Spleen (tissue), 13 donors: ENCODE measurements at places on chromosomes 11 and 22. TPM values are rescaled to one million over a fixed set of nuclear protein-coding genes. Genes with fewer than 3 reads are reported as not detected.

LRRC4C gene
- 0.15 TPM for polyA plus RNA-seq

ALDH3B2 gene
- not detected for polyA plus RNA-seq

UPK3A gene
- polyA plus RNA-seq: 0.35 TPM

RPS3 gene
- polyA plus RNA-seq: 5,449 TPM

DNA sequence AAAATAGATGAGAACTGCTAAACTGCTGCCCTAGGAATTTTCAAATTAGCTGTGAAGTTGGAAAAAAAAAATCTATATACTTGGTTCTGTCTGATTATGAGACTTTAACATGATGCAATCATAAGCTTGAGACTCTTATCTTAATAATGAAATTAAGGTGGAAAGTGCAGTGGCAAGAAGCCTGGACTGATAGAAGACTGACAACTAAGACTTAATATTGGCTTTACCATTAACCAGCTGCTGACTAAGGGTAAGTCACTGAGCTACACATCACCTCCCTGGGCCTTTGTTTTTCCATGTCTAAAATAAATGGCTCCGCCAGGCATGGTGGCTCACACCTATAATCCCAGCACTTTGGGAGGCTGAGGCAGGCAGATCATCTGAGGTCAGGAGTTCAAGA is 56.9 kb downstream of the SLC35F2 start:
- no peak for DNase-seq

DNA sequence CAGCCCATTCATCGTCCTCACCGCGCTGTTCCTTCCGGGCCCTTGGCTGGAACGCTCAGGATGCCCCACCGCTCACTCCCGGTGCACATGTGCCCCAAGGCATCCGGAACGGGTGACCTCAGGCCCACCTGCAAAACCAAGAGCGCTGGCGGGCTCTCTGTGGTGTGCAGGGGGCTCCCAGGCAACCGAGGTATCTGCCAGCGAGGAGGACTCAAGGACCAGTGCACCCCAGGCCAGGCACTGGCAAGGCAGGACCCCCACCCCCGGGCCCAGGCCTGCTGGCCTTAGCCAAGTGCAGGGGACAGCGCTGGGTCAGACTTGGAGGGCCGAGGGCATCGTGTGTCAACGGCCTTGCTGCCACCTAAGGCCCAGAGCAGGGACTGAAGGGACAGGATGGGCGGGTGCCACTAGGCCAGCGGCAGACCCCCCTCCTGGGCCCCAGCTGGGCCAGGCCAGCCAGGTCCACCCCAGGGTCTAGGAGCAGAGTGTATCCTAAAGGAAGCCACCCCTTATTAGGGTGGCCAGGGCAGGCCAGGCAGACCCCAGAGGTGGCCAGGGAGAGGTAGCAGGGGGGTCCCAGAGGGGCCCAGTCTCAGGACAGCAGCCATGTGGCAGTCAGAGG is 8.5 kb downstream of the TNNT3 start:
- no peak for DNase-seq

GRCh38 chr11:124195189-124195734 is 12.1 kb downstream of the OR10D3 start:
- DNase-seq: no peak

- no peak for DNase-seq
Observed at GRCh38 chr11:10598816-10599215, 30.4 kb upstream of the LYVE1 start.

GRCh38 chr11:23973244-23973643 is 523.6 kb upstream of the LUZP2 start:
- no peak for DNase-seq

- DNase-seq: no peak
Observed at GRCh38 chr11:105144887-105145286, 5.3 kb upstream of the CARD18 start.

DNA sequence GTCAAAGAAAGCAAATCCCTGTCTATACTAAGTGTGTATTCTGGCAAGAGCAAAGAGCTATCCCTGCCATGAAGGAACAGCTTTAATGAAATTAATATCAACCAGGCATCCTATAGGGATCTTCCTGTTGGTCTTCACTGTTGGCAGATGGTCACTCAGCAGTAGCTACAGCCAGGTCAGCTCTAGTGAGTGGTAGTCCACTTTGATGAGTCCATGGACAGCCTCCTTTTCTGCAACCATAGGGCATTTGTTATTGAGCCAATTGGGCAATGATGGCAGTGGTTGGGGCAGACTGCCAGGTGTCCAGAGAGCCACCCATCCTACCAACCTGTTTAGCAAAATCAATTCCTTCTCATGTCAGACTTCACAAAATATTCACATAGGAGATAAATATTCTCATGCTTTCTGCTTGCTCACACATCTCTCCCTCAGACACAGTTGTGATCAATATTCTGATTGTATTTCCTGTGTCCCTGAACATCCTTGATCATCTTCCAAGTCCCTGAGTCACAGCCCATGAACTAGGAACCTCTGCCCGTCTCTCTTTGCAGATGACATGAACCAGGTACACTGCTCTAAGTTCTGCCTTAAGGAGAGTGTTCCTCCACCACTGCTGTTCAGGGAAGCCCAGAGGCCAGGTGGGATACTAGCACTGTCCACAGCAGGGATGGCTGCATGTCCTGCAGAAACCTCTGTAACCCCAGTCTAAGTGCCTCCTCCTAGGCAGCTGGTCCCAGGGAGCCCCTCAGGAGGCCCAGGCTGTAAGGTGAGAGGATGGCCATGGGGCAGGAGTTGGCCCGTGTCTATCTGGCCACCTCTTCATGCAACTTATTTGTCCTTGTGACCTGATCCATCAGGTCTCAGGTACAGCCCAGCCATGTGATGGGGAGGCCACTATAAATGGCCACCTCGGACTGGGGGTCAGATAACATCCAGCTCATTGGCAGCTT is 74.2 kb upstream of the IGLL5 start:
- DNase-seq: peak; percentile 67

DNA sequence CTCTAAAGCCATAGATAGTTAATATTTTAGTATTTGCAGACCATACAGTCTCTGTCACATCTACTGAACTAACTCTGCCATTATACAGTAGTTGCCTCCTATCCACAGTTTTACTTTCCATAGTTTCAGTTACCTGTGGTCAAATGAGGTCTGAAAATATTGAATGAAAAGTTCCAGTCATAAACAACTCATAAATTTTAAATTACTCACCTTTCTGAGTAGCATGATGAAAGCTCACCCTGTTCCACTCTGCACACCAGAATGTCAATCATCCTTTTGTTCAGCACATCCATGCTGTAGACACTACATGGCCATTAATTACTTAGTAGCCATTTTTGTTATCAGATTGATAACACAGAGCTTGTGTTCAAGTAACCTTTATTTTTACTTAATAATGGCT is 51.7 kb upstream of the ME3 start:
- DNase-seq: no peak

DNA sequence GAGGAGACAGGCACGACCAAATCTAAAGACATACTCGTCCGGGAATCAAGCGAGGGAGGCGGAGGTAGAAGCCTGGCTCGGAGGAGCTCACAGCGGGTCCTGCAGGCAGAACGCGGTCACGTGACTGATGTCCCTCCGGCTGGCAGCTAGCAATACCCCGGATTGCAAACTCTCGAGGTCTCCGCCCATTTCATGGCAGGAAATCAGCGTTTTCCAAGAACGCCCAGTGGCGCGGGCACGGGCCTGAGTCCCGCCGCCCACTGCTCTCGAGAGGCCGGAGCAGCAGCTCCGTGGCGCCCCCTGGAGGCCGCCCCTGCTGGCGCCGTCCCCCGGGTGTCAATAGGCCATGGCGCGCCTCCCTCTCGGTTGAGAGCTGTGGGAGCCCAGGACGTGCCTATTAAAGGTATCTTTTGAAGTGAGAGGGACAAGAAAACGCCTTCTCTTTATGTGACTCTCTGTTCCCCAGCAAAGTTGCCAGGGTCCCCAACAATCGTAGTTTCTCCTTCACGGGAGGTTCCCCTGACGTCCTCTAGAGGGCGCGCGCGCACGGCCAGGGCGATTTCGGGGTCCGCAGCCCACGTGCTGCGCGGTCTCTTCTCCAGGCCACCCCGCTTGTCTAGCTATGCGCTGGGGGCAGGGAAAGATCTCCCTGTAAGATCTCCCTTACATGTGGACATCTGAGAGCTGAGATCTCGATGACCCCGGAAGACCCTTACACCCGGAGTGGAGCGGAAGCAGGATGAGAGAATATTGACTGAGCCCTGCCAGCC is 37.3 kb upstream of the RBFOX2 start:
- peak; percentile 90 for DNase-seq

GRCh38 chr22:17931400-17931825 is 92.9 kb downstream of the MICAL3 start:
- DNase-seq: no peak

- no peak for DNase-seq
Observed at GRCh38 chr11:26244207-26244606, 87.7 kb upstream of the ANO3 start.

- DNase-seq: no peak
Observed at GRCh38 chr11:118295815-118296454, 8.6 kb upstream of the CD3E start.
